ENCODE measurements at places on chromosomes 5 and 9. TPM values are rescaled to one million over a fixed set of nuclear protein-coding genes. Genes with fewer than 3 reads are reported as not detected.

DNA sequence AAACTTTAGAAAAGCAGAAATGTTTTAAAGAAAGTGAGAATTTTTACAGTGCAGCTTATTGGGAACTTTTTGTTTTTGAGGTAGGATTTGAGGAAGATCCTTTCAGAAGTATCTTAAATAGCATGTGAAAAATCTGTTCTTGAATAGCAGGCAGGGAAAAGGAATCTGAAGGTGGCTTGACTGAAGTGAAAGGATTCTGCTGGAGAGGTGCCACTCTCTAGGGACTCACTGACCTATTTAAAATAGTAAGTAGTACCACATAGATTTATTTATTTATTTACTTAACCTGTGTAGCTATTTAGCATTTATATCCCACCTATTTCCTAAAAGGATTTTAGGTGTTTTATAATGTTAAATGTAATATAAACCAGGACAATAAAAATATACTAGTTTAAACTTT lies 69.1 kb downstream of the NIPBL start:
- ATAC-seq = no peak

- ATAC-seq = no peak
Observed at GRCh38 chr5:136251502-136252169, 58.7 kb upstream of the SMIM32 start.

- no peak for ATAC-seq
Observed at GRCh38 chr5:134207696-134208095, 18.2 kb downstream of the PPP2CA start.

DNA sequence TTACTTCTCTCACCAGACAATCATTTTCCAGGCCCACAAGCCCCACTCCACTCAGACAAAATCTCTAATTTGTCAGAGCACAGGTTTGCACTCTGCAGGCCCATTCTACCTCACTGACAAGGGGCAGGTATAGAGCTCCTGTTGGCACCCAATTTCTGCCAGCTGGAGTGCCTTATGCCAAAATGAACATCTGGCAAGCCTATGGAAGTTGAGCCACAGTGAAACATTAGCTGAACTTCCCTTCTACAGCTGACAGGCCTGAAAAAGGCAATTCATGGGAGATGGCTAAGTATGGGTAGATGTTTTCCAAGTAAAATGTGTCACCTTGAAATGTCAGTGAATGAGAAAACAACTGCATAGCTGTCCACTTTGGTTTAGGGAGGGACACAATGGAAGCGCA lies 87.0 kb downstream of the SPOCK1 start:
- ATAC-seq = no peak

DNA sequence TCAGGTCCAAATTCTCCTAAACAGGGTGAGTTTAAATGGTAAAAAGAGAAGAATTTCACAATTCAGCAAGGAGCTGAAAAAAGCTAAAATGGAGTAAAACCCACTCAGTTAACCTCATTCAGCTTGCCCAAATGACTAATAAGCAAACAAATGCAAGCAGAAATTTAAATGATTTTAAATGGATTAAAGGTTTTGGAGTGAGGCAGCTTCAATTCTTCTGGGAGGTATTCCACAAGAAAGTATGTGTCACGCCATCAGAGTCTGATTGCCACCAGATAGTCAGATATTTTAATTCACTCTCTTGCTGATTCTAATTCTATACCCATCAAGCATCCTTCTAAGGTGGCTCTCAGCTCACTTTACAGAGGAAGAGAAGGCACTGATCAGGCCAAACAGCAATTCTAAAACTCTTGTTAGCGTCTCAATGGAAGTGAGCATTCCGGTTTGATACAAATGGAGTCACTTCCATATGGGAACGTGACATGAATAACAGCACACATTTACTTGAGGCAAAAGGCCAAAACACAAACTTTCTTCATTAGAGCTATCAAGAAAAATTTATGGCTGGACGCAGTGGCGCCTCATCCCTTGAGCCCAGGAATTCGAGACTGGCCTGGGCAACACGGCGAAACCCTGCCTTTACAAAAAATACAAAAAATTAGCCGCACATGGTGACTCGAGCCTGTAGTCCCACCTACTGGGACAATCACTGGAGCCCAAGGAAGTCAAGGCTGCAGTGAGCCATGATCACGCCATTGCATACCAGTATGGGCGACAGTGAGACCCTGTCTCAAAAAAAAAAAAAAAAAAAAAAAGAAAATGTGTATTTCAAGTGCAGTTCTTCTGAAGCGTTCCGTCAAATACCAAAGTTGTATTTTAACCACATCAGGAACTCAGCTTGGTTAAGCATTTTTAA lies 2.0 kb downstream of the CLK4 start:
- ATAC-seq = no peak

GRCh38 chr9:133485531-133486260 lies 6.8 kb upstream of the SLC2A6 start:
- peak; percentile 7 for ATAC-seq

GRCh38 chr9:130026583-130027340 lies 16.2 kb downstream of the FNBP1 start:
- peak; percentile 13 for ATAC-seq

- no peak for ATAC-seq
Observed at GRCh38 chr5:51279983-51280706, 103.1 kb upstream of the ISL1 start.

PLAC8L1 gene
- 0.45 TPM for total RNA-seq

FCN1 gene
- not detected for total RNA-seq

FIBCD1 gene
- not detected for total RNA-seq

SPATA31D4 gene
- not detected for total RNA-seq
